ENCODE measurements at places on chromosomes 5 and 9.

DNA sequence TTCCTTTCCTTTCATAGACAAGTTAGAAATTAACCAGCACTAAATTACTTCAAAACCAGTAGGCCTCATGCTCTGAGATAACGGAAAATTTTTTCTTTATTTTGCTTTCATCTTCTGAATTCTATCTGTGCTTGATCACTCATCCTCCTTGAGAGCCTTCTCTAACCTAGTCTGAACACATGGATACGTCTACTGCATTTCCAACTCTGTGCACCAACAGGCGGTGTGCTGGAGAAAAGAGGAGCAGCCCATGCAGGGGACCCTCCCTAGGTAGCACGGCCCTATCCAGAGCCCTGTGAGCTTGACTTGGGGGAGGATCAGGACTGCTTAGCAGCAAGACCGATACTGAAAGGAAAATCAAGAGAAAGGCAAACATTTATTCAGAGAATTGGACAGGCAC, 149.8 kb downstream of the AUH start:
- no peak for DNase-seq

DNA sequence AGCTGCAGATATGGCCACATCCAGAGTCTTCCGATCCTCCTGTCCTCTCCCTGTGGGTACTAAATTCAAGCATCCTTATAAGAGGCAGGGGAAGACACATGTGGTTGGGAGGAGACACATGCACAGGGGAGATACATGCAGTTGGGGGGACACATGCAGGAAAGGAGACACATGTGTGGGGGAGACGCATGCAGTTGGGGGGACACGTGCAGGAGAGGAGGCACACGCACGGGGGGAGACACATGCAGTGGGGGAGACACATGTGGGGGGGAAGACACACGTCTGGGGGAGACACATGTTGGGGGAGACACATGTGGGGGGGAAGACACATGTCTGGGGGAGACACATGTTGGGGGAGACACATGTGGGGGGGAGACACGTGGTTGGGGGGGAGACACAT, 21.2 kb upstream of the OLFM1 start:
- no peak for DNase-seq

GRCh38 chr5:155343468-155343867, 329.9 kb downstream of the KIF4B start:
- no peak for DNase-seq

DNA sequence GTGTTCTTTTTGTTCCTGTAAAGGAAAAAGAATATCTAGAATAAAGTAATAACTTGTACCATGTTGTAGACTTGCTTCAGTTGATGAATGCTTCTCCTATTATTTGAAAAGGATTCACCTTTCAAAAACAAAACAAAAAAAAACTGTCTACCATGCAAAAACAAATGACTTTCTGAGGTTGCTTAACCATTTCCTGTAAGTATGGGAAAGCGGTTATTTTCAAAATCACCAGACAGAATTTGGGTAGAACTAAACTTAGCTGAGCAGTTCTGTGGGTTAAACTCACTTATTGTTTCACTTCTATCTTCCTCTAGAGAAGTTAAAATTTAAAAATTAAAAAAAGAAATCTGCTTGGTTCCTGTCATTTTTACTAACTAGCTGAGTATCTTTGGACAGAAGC, 25.2 kb downstream of the LNPEP start:
- DNase-seq: no peak

DNA sequence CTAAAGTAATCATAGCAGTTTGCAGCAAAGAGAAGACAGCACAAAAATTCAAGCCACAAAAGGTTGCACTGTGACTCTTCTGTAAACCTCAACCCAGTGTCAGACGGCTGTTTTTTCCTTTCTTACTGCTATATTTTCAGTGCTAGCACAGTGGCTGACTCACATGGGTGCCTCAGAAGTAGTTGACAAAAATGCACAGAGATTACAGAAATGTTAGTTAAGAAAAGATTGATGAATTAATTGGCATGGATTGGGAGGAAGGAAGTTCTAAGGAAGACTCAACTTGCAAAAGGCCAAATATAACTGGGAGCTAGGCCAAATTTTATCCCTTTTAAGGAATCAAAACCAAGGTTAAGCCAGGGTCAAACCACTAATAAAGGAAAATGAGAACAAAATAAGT, 43.7 kb upstream of the ITGA1 start:
- DNase-seq: no peak

DNA sequence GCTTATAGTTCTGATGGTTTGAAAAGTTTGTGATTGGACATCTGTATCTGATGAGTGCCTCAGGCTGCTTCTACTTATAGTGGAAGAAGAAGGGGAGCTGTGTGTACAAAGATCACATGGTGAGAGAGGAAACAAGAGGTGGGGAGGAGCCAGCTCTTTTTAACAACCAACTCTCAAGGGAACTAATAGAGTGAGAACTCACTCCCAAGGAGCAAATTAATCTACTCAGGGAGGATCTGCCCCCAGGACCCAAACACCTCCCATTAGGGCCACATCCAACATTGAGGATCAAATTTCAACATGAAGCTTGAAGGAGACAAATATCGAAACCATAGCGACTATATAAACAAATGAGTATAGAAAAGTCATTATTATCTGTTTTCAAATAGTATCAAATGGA, 64.7 kb upstream of the PRLR start:
- no peak for DNase-seq

- DNase-seq: no peak
Observed at GRCh38 chr5:57442080-57442839, 40.4 kb downstream of the ACTBL2 start.

- DNase-seq: no peak
Observed at GRCh38 chr5:110768138-110768860, 29.5 kb downstream of the SLC25A46 start.

DNA sequence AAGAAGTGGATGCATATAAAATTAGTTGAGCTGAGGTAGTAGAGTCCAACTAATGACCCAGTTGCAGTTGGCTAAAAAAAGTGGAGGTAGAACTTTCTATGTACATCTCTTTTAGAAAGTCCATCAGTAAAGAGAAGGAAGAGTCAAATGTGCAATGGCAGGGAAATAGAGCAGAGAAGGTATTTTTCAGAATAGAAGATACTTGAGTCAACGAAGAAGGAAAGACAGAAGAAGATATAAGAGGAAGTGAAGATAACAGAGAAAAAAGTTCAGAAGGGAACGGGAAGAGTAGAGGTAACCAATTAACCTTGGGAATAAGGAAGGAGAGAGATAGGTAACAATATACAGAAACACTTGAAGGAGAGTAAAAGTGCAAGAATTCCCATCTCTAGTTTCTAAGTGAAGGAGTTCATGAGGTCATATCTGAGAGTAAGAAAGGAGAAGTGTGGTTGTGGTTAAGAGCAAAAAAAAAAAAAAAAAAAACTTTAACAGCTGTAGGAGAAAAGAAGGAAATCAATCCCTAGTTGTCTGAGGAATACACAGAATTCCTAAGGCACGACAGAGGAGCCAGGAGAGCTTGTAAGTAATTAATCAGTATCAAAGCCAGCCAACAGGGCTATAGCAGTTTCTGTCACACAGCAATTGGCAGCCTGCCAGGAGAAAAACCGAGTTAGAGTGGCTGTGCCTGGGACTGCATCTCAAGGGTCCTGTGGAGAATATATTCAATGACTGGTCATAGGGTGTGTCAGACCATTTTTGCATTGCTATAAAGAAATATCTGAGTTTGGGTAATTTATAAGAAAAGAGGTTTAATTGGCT, 61.0 kb downstream of the ARL15 start:
- no peak for DNase-seq

- no peak for DNase-seq
Observed at GRCh38 chr9:121368745-121369144, 1.3 kb downstream of the STOM start.

DNA sequence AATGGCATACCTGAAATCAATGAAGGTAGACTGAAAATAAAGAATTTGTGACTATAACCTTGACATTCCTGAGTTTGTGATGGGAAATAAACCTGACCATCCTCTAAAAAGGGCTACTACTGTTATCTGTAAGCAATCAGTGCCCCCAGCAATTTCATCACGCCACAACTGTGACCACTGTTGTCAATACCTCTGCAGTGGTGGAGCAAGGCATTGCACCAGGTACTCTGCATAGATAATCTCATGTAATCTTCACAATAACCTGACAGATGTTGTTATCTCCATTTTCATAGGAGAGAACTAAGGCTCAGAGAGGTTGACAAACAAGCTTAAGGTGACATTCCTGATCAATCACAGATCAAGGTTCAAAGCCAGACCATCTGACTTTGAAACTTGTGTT, 38.5 kb upstream of the FRRS1L start:
- no peak for DNase-seq

DNA sequence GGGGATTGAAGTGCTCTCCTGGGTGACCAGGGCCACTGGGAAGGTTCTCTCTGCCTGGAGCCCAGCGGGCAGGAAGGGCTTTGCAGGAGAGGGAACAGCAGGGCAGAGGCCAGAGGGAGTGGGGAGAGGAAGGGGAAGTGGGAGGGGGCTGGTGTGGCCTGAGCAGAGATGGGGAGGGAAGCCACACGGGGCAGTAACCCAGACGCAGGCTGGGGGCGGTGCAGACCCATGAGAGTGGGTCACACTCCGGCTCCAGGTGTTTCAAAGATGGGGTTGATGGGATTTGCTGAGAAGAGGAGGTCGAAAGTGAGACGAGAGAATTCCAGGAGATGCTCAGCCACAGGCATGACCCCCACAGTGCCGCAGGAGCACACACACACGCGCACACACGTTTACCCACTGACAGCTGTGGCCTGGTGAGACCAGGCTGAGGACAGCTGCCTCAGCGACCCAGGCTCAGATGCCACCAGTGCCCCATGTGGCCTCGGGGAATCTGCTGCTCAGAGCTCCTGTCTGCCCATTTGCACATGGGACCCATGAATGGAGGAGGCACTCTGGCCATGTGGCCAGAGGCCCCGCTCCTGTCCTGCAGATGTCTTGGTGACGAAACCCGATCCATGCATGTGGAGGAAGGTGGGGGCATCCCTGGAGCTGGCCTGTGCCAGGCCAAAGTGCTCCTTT, 32.7 kb upstream of the FCN2 start:
- DNase-seq: no peak

DNA sequence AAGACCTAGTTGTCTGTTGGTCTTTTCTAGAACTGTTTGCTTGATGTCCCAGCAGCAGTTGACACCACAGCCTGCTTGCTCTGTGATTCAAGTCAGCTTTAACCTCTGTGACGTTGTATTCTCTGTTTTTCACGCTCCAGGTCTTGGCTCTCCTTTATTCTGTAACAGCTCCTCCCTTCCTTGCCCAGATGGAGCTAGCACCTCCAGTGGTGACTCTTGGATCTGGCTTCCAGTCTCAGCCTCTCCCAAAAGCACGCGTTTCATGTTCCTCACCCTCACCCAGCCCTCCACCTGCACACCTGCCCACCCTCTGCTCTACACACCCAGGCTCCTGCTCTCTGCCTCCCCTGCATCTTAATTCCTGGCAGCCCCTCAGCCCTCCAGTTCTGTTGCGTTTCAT, 50.6 kb downstream of the DMRT1 start:
- DNase-seq: no peak

DNA sequence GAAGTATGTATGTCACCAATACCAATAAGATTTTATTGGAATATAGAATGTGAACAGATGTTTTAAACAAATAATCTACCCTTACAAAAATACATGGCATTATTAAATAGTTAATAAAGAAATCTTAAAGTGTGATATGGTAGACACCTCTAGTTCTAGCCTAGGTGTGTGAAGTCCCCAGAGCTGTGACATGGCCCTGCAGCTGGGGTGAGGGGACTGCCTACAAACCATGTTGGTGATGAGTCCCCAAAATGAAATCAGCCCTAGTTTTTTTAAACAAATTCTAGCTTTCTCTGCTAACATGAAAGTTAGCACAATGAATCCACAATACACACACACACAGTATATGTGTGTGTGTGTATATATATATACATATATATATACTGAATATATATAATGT, 195.1 kb upstream of the RPS23 start:
- DNase-seq: no peak

Measured in ecto neural progenitor cell (in vitro differentiated cells).